Activated CD8-positive, alpha-beta memory T cell treated with anti-CD3 and anti-CD28 coated beads for 1 hour (primary cell): ENCODE measurements at places on chromosomes 5 and 9.

DNA sequence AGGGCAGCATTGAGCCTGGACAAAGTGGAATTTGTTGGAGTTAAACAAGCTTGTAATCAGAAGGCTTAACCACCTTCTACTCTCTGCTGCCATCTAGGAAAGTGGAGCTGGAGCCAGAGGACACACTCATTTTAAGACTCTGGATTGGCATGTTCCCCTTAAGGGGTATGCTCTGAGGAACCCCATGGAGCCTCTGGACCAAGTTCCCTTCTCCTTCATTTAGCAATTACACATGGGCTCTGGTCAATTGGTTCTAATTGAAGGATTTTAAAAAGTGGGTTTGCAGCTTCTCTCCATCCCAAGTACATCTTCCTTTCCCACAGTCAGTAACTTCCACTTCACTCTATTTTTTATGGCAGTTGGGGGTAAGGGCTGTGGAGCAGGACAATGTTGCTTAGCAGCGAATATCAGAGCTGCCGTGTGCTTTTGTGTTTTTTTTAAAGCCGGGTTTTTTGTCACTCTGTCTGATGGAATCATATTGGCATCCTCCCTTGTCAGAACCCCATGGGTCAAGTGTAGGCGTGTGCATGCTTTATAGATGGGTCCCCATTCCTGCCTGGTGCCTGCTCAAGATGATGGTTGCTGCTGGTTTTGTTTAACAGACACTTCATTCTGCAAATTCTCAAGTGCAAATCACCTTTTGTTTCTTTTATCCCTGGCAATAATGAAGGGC lies 330.7 kb upstream of the ADAMTSL1 start:
- no peak for DNase-seq

GRCh38 chr9:72041775-72042194 lies 18.6 kb downstream of the C9orf57 start:
- DNase-seq: no peak

GRCh38 chr5:38639377-38640358 lies 83.2 kb upstream of the LIFR start:
- no peak for DNase-seq

GRCh38 chr5:141570655-141571054 lies 48.1 kb downstream of the DIAPH1 start:
- DNase-seq: no peak

- DNase-seq: no peak
These were observed 18.0 kb upstream of the FBP2 start for GRCh38 chr9:94611638-94612068.

DNA sequence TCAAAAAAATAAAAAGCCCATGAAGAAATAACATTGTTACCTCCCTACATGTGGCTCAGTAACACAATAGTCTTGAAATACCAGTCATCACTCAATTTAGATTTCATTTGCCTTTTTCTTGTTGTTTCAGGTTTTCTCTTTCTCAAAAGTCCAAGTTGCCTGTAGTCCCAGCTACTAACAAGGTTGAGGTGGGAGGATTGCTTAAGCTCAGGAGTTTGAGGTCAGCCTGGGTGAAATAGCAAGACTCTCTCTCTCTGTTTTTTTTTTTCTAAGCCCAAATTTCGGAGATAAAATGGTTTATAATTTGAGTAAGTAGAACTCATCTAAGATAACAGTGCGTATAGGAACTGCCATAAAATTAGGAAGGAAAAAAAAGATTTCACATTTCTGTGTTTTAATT lies 17.5 kb upstream of the NDUFS4 start:
- DNase-seq: no peak

DNA sequence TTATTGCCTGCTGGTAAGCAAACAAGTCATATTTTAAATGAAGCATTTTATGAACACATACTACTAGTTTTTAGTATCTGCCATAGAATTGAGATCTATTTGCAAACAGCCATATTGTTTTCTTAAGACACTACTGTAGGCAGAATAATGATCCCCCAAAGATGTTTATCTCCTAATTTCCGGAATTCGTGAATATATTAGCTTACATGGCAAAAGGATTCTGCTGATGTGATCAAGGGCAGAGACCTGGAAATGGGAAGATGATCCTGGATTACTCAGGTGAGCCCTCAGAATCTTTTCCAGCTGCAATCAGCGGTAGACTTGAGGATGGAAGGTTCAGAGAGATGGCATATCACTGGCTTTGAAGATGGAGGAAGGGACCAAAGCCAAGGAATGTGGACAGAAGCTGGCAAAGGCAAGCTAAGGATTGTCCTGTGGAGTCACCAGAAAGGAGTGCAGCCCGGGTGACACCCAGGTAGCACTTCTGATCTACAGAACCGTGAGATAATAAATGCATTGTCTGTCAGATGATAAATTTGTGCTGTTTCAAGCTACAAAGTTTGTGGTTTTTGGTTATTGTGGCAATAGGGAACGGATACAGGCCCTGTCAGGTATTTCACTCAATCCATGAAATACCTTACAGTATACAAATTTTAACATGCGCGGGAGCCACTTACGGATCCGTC lies 1.0 kb upstream of the ERCC6L2 start:
- no peak for DNase-seq

DNA sequence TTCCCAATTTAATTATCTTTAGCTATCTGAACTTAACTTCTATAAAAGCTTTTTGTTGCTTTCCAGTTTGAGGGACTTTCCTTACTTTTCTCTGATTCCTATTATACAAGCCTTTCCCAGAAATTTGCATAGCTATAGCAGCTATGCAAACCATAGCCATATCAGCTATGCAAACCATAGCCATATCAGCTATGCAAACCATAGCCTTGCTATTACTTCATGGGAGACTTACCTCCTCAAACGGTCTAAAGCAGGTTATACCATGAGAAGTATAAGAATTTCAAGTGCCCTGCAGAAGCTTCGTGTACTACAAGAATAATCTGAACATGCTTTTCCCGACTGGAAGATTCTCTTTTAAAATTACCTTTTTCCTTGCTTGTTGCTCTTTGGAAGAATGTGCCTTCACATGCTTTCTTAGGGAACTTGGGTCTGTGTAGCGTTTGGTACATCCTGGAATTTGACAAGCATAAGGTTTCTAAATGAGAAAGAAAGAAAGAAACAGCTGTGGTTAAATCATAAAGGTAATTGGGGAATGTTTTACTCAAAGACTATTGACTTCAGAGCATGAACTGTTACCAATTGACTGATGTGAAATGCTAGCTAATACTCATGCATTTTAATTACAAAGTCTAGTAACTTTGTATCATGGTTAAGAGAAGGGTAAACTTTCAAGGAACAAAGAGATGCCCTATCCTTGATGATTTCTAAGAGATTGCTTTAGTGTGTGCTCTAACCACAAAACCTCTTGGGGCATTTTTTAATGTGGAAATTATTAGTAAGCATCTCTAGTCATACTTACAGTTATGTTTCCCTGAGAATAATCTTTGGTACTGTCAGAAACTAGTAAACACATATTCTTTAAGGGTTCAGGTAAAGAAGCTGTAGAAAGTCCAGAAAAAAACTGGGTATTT lies 367.6 kb downstream of the GLIS3 start:
- no peak for DNase-seq

DNA sequence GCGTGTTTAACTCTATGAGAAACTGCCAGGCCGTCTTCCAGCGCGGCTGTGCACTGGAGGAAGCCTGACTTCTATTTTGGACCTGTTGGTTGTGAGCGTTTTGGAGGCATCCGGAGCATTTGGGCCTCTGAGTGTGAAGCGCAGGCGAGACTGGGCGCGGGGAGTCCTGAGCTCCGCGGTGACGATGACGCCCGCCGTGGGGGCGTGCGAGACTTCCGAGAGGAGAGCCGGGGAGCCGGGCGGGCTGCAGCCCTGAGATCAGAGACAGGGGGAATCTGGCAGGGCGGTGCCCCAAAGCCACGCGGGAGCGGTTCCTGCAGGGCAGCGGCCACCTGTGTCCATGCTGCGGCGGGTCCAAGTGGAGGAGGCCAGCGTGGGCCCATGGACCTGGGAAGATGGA lies 47.4 kb downstream of the NTNG2 start:
- no peak for DNase-seq

DNA sequence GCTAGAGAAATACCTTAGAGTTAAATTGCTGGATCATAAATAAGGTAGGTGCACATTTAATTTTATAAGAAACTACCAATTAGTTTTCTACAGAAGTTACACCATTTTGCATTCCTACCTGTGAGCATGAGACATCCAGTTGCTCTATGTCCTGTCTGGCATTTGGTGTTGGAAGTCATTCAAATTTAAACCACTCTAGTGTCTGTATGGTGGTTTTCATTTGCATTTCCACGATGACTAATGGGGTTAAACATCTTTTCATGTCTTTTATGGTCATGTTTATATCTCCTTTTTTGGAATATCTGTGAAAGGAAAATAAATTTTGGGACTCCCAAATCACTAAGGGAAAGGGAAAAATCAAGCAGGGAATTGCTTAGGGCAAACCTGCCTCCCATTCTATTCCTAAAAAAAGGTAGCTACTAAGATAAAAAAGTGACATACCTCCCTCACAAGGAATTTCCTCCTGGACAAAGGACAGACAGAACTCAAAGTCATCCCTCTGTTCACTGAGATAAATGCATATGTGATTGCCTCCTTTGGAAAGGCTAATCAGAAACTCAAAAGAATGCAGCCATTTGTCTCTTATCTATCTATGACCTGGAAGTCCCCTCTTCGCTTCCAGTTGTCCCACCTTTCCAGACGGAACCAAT lies 31.6 kb upstream of the ADCY2 start:
- no peak for DNase-seq

- no peak for DNase-seq
These were observed 475.4 kb downstream of the RAB3C start for GRCh38 chr5:59058237-59058636.

- no peak for DNase-seq
These were observed 6.0 kb downstream of the NACC2 start for GRCh38 chr9:136088939-136089696.

GRCh38 chr5:169197343-169197742 lies 103.6 kb downstream of the SLIT3 start:
- DNase-seq: no peak

DNA sequence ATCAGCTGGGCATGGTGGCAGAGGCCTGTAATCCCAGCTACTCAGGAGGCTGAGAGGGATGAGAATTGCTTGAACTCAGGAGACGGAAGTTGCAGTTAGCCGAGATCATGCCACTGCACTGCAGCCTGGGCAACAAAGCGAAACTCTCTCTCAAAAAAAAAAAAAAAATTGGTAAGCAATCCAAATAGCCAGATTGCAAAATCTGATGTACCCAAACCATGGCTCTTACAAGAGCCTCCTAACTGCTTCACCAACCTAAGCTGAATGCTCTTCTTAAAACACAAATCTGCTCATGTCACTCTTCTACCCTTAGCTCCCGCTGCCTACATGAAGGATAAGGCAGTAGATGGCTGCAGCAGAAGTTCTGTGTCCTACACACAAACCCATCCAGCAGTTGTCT lies 105.9 kb downstream of the MPDZ start:
- no peak for DNase-seq

DNA sequence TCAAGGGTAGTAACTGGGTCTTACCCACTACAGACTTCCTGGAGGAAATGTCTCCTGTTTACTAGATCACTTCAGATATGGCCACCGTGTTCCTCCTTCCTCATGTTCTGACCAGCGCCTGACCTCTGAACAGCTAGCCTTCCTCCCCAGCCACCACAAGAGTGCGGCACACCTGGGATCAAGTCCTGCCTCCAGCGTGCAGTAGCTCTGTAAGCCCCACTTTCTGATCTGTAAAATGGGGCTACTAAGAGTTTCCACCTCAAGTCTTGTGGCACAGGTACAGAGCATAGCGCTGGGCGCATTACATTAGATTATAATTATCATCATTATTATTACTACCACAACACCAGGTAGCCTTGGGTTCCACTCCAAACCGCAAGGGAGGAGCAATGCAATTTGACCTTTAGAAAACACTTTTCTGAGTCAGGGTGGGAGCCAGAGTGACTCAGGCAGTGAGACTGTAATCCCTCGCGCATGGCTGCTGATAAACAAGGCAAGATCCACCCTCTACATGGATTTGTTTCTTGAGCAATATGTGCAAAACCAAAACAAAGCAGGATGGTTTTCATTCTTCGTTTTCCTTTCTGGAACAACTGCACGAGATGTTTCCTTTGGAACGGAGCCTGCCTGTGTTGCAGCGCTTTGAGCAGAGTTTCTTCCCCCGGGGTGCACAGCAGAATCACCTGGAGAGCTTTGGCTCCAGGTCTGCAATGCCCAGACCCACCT lies 65.0 kb upstream of the ANGPTL2 start:
- DNase-seq: no peak

- DNase-seq: no peak
These were observed 105.2 kb upstream of the SLC28A3 start for GRCh38 chr9:84445737-84446136.

GRCh38 chr9:77773381-77773780 lies 125.3 kb upstream of the GNA14 start:
- no peak for DNase-seq

DNA sequence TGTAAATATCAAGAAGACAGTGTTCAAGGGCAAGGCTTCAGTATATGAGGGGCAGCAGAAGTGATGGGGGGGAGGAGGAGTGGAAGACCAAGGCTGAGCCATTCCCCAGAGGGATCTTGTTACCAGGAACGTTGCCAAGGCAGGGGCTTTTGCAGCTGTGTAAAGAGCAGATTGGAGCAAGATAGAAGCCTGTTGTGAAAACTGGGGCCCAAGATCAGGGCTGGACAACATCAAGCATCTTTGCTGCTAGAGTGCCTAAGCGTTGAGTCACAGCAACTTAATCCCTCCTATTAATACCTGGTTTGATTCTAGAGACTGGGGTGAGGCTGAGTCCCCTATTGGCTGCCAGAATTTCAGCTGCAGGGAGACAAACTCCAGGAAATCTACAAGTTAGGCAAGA lies 18.4 kb upstream of the ERCC6L2 start:
- no peak for DNase-seq

GRCh38 chr5:168104350-168104749 lies 187.1 kb upstream of the WWC1 start:
- DNase-seq: no peak

DNA sequence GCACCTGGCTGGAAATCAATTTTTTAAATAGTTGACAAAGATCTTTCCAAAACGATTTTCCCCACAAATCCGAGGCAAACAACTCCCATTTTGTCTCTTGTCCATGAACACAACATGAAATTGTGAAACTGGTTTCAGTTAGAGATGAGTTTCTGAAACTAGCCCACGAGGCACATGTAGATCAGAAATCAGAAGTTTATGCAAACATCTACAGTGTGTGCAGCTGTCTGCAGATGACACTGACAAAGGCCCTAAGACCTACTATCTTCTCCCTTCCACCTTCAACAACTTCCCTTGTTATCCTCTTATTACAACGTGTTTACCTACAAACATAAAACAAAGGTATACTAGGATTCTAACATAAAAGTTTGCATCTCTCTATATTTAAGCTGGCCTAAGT lies 183.3 kb downstream of the DIRAS2 start:
- no peak for DNase-seq

- no peak for DNase-seq
These were observed 19.9 kb downstream of the ZBTB34 start for GRCh38 chr9:126880226-126880946.

DNA sequence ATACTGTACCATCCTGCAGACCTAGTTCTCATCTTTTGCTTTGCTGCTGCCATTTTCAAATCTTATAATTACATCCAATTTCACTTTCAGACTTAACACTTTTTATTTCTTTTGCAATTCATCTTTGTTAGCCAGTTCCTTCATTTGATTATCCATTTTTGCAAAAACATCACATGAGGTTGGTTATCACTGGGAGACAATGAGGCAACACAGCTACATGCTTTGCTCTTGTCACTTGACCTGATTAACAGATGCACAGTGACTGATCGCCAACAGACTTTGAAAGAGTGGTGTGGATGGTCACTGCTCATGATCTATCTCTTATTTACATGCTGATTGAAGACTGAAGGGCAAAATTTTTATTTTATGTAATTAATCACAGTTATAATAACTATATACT lies 17.0 kb upstream of the RNF20 start:
- DNase-seq: no peak

- no peak for DNase-seq
These were observed 2.8 kb downstream of the PDGFRB start for GRCh38 chr5:150152636-150153462.
